Hindlimb muscle (tissue), 1 donor: ENCODE measurements at places on chromosomes 12 and 14. TPM values are rescaled to one million over a fixed set of nuclear protein-coding genes. Genes with fewer than 3 reads are reported as not detected.

The RNFT2 gene
- polyA plus RNA-seq, result 1.1 TPM

DNA sequence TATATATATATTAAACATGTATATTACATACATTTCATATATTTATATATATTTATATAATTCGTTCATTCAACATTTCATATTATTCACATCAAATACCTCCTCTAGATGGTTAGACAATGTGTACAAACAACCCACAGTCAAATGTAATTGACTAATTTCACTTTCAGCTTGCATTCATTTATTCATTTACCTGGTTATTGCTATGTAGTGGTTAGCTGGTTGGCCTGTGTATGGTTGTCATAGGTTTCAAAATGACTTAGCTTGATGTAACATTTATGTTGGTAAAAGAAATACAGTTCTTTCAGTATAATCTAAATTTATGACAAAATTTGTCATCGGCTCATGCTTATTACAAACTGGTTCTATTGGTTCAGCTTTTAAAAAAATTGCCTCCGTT, 389 bp downstream of the OR4K13 start:
- no peak for DNase-seq

- no peak for DNase-seq
These were observed 140.7 kb upstream of the NOVA1 start for GRCh38 chr14:26738571-26738970.

The IFNG-AS1 gene
- polyA plus RNA-seq, result 0.72 TPM
